ENCODE measurements at places on chromosomes 12 and 14.

- no peak for DNase-seq
These were observed 229.9 kb downstream of the EFCAB11 start for GRCh38 chr14:89724628-89724960.

- DNase-seq = peak; percentile 19
These were observed 270.3 kb upstream of the DAAM1 start for GRCh38 chr14:58918066-58918738.

DNA sequence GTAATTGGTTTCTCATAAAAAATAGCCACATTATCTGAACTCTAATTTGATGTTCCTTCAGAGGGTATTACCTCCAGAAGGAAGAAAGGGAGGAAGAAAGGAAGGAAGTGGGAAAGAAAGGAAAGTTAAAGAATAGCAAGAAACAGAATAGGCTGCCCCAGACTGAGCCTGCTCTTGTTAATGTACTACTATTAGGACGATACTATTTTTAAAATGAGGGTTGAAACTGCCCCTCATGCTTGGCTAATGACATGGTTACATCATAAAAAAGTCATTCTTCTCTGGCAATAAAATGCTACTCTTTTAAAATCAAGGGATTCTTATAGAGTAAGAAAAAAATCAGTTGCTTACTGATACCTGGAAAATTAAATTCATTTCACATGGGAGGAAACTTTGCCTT lies 253.0 kb downstream of the KTN1 start:
- no peak for DNase-seq

DNA sequence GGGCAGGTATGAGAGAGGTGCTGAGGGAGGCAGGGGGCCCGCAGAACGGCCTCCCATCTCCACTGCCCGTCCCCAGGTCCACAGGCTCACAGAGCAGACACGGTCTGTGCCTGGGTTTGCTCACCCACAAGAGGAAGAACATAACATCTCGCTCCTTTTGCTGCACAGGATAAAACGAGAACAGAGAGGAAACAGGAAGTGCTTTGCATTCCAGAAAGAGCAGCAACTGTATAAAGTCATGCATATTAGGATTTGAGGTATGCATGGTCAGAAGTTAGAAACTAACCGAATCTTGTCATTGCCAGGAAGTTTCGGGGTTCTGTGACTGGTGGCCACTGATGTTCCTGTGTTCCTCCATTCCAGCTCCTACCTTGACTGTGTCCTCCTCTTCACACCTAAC lies 25.0 kb downstream of the NTF3 start:
- DNase-seq = no peak

DNA sequence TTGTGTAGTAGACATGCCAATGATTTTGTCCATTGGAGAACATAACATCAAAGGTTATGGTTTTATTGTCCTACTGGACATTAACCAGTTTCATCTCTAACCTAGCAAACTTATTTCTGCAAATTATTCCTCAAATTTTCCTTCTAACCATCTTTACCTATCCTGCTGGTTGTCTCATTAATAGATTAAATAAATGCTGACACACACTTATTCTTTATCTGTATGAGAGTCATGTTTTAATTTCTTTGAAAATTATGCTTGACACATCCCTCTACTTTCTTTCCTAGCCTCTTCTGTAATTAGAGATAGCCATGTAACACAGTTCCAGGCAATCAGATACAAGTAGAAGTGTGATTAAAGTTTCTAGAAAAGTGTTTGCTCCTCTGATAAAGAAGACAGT lies 98.9 kb downstream of the RPS29 start:
- no peak for DNase-seq

DNA sequence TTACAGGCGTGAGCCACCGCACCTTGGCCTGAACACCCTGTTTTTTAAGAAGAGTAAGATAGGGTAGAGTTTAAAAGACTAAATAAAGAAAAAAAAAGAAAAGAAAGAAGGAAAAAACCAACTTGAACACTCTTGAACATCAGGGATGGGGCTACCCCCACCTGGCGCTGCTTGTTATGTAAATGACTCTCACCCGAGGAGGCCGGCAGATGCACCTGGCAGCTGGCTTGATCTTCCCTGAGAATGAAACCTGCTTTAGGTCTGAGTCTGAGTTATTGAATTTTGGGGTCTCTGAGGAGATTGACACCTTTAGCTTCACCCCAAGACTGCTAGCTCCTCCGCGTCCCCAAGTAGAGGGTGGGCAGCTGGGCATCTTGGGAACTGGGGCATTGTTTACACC lies 15.5 kb upstream of the MEG3 start:
- DNase-seq = no peak

GRCh38 chr14:54337314-54337713 lies 59.5 kb upstream of the CDKN3 start:
- no peak for DNase-seq

DNA sequence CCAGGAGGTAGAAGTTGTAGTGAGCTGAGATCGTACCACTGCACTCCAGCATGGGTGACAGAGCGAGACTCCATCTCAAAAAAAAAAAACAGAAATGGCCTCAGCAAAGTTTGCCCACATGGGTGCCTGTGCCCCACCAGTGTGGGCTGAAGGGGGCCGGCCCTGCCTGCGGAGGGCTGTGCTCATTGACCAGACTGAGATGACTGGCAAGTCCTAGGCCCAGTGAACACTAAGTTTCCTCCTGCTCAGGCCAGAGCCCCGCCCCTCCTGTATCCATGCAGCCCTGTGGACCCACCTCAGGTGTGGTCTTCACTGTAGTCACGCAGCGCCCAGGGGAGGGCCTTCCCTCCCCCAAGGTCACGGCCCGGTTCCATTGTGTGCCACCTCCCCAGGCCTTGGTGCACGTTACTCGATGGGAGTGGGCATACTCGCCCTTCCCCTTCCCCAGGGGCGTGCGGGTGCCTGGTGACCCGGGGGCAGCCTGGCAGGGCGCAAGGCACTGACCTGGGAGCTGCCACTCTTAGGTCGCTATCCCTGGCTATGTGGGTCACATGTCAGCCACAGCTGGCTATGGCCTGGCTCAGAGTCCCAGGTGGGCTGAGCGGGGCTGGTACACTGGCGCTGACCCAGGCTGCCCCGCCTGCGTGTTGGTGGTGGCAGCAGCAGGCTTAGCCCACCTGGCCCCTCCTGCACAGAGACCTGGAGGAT lies 16.1 kb downstream of the INF2 start:
- no peak for DNase-seq

DNA sequence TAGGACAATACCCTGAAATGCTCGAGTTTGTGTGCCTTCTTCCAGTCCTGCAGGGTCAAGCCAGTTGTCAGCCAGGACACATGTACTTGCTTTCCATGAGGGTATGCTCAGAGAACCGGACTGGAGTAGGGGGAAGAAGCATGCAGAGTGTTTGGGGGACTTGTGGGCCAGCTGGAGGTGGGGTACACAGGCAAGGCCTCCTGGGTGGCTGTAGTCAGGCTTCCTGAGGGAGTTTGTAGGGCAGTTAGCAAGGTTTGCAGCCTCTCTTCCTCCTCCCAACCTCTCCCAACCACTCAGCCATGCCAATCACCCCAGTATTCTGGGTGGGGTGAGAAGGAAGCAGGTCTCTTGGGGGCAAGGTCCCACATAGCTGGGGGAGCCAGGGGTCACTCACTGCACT lies 47.0 kb upstream of the RHOJ start:
- no peak for DNase-seq

GRCh38 chr14:102665621-102666020 lies 73.2 kb downstream of the RCOR1 start:
- no peak for DNase-seq

GRCh38 chr12:88432531-88433490 lies 147.5 kb downstream of the KITLG start:
- no peak for DNase-seq

- no peak for DNase-seq
These were observed 40.4 kb upstream of the GZMB start for GRCh38 chr14:24674204-24674970.

DNA sequence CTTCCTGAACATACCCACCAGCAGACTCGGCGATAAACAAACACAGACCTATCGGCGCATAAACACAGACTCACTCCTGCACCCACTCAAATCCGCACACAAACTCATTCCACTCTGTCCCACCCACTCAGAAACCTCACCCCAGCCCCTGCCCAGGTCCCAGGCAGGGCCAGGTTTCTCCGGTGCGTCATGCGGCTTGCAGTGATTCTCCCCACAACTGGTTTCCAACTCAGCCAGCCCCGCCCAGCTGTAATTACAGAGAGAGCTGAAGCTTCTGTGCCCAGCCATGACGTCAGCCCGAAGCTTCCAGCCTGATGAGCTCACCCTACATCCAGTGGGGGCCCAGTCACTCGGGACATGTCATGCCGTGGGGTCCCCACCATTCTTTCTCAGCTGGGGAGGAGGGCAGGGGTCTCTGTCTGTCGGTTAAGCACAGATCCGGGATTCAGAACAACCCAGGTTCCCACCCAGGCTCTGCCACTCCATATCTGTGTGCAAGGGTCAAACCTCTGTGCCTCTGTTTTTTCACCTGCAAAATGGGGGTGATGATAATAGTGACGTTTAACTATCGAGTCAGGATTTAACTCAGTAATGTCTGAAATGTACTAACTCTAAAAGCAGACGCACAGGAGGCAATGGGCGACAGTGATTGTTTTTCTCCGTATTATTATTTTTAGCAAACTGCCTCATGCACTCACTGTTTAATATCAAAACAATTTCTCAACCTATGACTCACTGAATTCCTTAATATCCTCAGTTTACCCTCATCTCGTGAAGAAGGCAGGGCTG lies 2.3 kb upstream of the HSPB8 start:
- peak; percentile 64 for DNase-seq

DNA sequence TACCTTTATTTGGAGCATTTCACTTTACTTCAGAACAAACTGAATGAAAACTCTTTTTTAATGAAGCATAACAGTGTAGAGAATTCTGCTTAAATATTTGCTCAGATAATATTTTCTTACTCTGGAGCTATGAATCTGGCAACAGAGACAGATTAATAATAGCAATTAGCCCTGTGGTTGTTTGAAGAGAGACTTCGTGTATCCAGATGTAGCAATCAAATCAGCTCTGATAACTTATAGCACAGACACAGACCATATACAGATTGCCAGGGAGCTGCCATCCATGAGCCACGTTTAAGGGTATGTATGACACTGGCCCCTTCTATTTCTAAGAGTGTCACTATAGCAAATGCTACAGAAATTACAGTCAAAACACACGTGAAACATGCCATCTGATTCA lies 146.6 kb downstream of the EXOC5 start:
- no peak for DNase-seq

Data from RKO (cell line).